Neural progenitor cell (in vitro differentiated cells): ENCODE measurements at places on chromosomes 7 and 10. TPM values are rescaled to one million over a fixed set of nuclear protein-coding genes. Genes with fewer than 3 reads are reported as not detected.

The BAMBI gene
- 2.2 and 3.2 TPM in 2 replicates for total RNA-seq

The GPRIN2 gene
- total RNA-seq, result 6.9 and 18.1 TPM in 2 replicates

The TMEM139 gene
- 0.94 and 5.4 TPM in 2 replicates for total RNA-seq

The RNF32 gene
- 3.0 and 3.3 TPM in 2 replicates for total RNA-seq

The TET1 gene
- 47.9 and 67.3 TPM in 2 replicates for total RNA-seq
